T-helper 17 cell (primary cell): ENCODE measurements at places on chromosomes 5 and 9. TPM values are rescaled to one million over a fixed set of nuclear protein-coding genes. Genes with fewer than 3 reads are reported as not detected.

- no peak overlapping the region for H3K27ac ChIP-seq
- DNase-seq = no peak
- no peaks in the 10 kb centered on the region for H3K4me1 ChIP-seq
- H3K36me3 ChIP-seq = no peaks in the 10 kb centered on the region
Observed at GRCh38 chr9:107890921-107891465, 401.4 kb upstream of the KLF4 start.

DNA sequence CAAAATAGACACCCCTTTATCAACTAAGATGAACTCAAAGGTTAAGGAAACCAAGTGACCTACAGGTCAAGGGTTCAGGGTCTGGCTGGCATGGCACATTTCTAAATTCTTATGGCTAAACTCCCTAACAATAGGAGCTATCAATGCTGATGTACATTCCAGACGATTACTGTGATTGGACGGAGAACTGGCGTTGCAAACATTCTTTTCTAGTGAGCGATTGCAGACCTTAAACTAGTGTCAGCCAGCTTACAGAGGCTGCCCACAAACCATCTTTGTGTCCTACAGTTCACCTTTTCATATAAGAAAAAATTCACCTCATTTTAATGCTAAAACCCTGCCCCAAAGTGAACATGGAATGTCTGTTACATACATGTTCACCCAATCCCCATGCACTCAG is 382.9 kb downstream of the MAT2B start:
- H3K27ac ChIP-seq = no peak overlapping the region
- no peak overlapping the region for H3K4me3 ChIP-seq
- no peaks in the 10 kb centered on the region for H3K27me3 ChIP-seq

GRCh38 chr5:123690821-123691220 is 178.8 kb downstream of the CSNK1G3 start:
- H3K27me3 ChIP-seq = no peaks in the 10 kb centered on the region
- H3K27ac ChIP-seq = no peak overlapping the region
- no peak for DNase-seq
- no peaks in the 10 kb centered on the region for H3K4me1 ChIP-seq
- H3K36me3 ChIP-seq = no peaks in the 10 kb centered on the region

GRCh38 chr9:87307848-87308247 is 189.8 kb upstream of the DAPK1 start:
- no peak for DNase-seq
- H3K4me3 ChIP-seq = no peak overlapping the region
- H3K27ac ChIP-seq = no peak overlapping the region
- no peaks in the 10 kb centered on the region for H3K4me1 ChIP-seq
- H3K27me3 ChIP-seq = peaks cover 30% of the 10 kb centered on the region

- H3K36me3 ChIP-seq = no peaks in the 10 kb centered on the region
- no peak for DNase-seq
- H3K27me3 ChIP-seq = no peaks in the 10 kb centered on the region
- H3K4me1 ChIP-seq = no peaks in the 10 kb centered on the region
- H3K27ac ChIP-seq = no peak overlapping the region
- H3K4me3 ChIP-seq = no peak overlapping the region
Observed at GRCh38 chr5:42377496-42377895, 45.7 kb upstream of the GHR start.

The FYB1 gene
- total RNA-seq = 517 TPM

The LTC4S gene
- total RNA-seq = 6.8 TPM

DNA sequence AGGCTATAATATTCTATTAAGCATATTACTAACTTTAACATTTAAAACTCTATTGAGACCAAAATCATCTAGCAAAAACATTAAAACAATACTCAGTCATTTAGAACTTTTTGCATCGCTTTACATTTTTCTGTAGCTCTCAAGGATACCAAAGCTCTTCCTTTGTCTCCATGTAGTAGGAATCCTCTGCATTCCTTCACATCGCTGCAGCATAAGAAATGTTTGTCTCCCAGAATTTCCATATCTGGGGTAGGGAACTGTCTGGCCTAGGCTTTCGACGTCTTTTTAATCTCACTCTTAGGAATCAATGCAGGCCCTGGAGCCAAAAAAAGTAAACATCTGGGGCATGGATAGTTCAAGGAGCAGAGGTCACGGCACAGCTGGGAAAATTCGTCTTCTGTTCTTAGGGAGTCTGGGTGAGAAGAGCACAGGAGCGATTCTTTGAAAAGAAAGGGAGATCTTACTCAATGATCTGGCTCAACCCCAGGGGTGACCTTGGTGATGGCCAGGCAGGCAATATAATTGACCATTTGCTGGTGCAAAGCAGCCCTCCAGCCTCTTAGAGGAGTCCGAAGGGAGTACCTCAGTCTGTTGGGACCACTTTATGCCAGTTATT is 23.2 kb upstream of the RAI14 start:
- H3K27ac ChIP-seq = no peak overlapping the region
- DNase-seq = no peak
- H3K36me3 ChIP-seq = no peaks in the 10 kb centered on the region
- no peaks in the 10 kb centered on the region for H3K4me1 ChIP-seq
